NCI-H748 treated with DMSO at 0.1 percent for 48 hours (cell line): ENCODE measurements at places on chromosomes 4 and X.

DNA sequence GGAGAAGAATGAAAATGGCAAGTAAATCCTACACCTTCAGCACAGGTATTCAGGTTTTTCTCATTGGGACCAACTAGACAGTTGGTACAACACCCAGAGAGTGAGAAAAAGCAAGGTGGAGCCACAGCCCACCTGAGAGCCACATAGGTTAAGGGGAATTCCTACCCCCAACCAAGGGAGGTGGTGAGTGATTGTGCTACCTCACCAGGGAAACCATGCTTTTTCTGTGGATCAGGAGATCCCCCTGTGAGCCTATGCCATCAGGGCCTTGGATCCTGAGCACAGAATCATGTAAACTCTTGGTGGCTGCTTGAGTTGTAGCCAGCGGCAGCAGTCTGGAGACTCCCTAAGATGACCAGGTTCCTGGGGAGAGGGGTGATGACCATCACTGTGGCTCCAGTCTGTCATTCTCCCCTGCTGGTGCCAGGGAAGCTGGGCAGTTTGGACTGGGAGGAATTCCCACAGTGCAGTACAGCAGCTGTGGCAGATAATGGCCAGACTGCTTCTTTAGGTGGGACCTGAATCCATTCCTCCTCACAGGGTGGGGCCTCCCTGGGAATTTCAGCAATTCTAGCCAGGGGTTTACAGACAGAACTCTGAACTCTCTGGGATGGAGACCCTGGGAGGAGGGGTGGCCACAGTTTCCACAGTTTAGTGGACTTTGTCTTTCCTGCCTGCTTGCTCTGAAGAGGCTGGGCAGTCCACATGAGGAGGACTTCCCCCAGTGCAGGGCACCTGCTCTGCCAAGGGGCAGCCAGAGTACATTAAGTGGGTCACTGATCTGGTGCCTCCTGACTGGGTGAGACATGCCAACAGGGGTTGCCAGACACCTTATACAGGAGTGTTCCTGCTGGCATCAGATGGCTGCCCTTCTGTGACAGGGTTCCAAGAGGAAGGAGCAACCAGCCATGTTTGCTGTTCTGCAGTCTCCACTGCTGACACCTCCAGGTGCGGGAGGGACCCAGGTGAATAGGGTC lies 43.2 kb downstream of the PARM1 start:
- DNase-seq = no peak

DNA sequence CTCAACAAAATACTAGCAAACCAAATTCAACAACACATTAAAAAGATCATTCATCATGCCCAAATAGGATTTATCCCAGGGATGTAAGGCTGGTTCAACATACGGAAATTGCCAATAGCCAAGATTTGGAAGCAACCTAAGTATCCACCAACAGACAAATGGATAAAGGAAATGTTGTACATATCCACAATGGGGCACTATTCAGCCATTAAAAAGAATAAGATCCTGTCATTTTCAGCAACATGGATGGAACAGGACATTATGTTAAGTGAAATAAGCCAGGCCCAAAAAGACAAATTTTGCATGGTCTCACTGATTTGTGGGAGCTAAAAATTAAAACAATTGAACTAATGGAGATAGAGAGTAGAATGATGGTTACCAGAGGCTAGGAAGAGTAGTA lies 82.0 kb upstream of the FAM241A start:
- no peak for DNase-seq

- no peak for DNase-seq
These were observed 222.1 kb downstream of the TACR3 start for GRCh38 chr4:103497692-103498091.

- DNase-seq = no peak
These were observed 235.1 kb upstream of the CPEB2 start for GRCh38 chr4:14767142-14767541.

- no peak for DNase-seq
These were observed 19.7 kb downstream of the TLR7 start for GRCh38 chrX:12886545-12886944.

GRCh38 chrX:132594129-132594528 lies 105.3 kb upstream of the MBNL3 start:
- DNase-seq = peak; percentile 8

GRCh38 chr4:8393593-8394038 lies 46.9 kb downstream of the ACOX3 start:
- no peak for DNase-seq

DNA sequence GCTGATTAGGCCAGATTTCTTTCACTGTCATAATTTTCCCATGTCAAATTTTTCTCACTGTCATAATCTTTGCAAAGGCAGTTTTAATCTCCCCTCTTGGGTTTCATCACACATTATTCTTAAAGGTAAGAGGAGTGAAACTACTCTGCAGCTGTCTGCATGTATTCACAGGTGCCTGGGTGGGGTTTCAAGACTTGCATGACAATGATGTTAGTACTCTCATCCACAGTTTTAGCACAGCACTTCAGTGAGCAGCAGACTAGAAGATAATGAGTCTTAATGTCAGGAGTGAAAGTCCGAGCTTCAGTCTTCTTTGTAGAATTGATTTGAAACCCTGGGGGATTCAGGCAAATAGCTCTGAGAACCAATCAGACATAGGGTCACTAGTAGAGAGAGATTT lies 182.5 kb upstream of the GALNT7 start:
- no peak for DNase-seq

DNA sequence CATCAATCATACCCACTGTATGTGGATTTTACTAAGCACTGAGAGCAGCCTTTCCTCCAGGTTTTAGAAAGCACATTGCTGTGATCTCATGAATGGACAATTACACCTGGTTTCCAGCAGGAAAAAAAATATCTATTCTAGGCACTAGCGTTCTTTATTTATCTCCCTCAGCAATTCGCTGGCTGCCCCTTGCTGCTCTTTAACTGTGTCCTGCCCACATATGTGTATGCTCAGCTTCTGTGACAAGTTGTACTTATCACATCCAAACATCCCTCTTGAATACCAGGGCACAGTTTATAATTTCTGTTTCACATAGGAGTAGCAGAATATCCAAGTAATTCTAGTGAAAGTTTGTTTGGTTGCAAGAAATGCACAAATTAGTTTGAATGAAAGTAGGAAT lies 146.8 kb downstream of the USP46 start:
- DNase-seq = no peak

DNA sequence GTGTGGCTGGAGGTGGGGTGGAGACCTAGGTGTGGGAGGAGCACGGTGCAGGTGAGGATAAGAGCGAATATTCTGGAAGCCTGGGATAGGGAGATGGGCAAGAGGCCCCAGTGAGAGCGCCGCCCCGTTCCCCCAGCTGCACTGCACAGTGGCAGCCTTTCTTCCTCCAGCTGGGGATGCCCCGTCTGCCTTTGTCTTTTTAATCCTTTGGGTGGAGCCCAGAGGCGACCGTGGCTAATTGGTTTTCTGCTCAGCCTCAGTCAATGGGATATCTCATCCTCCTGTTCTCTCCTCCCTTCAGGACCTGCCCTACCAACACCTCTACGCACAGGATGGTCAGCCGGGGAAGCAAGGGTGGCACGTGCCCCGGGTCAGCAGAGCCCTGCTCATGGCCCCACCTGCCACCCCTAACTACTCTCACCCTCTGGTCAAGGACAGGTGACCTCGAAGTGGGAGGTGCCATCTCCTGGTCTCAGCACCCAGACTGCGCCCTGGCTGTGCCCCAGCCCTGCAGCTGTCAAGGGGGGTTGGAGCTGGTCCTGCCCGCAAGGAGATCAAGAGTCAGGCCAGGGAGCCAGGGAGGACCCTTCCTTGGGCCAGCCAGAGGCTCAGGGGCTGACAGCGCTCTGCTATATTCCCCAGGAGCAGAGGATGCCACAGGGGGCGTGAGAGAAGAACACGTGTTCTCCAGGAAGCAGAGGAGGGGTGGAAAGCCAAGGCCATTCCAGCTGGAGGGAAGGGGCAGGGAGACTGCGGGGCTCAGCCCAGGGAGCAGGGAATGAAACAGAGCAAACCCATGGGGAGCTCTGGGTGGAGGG lies 64.0 kb downstream of the ADRA2C start:
- no peak for DNase-seq

- no peak for DNase-seq
These were observed 225.1 kb upstream of the UGT8 start for GRCh38 chr4:114373508-114373907.

GRCh38 chr4:65046192-65047133 lies 623.8 kb downstream of the EPHA5 start:
- DNase-seq = no peak

- no peak for DNase-seq
These were observed 21.1 kb upstream of the RHOXF1 start for GRCh38 chrX:120136840-120137239.

GRCh38 chr4:110622841-110623717 lies at the start of gene PITX2:
PITX2 (minus strand) TSS chr4:110623077; CDS start chr4:110622460, 617 bp downstream.
- peak; percentile 70 for DNase-seq

DNA sequence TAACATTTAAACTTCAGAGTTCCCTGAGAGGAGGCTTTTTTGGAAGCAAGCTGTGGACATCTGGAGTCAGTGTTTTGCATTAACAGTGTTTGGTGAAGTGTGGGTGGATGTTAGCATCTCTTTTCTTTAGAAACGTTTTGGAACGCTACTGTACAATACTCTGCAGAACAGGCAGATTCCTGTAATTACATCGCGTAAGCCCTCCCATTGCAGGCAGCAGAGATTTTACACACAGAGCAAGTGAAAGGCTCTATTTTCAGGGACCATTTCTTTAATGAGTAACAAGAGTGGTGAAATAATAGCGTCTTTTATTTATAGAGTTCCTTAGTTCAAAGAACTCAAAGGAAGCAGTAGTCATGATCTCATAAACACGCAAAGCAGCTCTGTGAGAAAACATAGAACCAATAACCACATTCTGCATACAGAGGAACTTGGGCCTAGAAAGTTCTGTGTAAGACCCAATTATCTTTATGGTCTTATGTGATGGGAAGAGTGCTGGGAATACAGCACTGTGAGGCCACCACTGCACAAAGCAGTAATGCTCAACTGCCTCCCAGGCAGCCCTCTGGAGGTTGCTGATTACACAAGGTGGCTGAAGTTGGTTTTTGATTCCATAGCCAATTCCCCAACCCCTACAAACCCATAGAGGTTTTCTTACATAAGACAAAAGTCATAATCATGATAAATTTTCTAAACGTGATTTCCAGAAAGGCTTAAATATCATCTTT lies 298.7 kb upstream of the EPHA5 start:
- DNase-seq = no peak

- DNase-seq = no peak
These were observed 62.5 kb downstream of the AFAP1 start for GRCh38 chr4:7877176-7877575.

- DNase-seq = no peak
These were observed 77.4 kb downstream of the ANAPC4 start for GRCh38 chr4:25454476-25454875.

DNA sequence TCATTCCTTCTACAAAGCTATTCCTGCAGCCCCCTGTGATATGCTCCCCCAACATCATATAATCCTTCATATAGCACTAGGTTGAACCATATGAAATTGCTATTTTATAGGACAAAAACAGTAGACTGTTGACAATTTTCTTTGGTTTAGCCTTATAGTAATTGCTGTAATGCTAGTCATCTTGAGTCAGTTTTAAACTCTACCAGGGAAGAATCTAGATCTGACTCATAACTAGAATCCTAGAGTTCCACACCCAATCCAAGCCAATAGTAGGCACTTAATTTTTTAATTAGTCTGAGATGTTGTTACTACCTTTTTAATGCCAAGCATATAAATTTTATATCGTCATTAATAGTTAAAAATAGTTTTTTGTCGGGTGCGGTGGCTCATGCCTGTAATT lies 136.8 kb downstream of the CHRNA9 start:
- DNase-seq = no peak

- no peak for DNase-seq
These were observed 210.1 kb upstream of the LNX1 start for GRCh38 chr4:53801373-53801772.

DNA sequence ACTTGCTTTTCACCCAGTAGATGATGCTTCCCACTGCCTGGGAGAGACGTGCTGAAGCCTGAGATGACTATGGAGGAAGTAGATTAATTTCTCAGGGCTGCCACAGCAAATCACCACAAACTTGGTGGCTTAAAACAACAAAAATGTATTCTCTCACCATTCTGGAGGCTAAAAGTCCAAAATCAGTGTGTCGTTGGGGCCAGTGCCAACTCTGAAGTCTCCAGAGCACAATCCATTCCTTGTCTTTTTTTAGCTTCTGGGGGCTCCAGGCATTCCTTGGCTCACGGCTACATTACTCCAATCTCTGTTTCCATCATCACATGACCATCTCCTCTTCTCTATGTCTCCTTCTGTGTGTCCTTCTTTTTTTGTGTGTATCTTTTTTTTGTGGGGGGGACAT lies 105.8 kb upstream of the C1QTNF7 start:
- no peak for DNase-seq

- no peak for DNase-seq
These were observed 62.1 kb upstream of the XIAP start for GRCh38 chrX:123797543-123798447.

DNA sequence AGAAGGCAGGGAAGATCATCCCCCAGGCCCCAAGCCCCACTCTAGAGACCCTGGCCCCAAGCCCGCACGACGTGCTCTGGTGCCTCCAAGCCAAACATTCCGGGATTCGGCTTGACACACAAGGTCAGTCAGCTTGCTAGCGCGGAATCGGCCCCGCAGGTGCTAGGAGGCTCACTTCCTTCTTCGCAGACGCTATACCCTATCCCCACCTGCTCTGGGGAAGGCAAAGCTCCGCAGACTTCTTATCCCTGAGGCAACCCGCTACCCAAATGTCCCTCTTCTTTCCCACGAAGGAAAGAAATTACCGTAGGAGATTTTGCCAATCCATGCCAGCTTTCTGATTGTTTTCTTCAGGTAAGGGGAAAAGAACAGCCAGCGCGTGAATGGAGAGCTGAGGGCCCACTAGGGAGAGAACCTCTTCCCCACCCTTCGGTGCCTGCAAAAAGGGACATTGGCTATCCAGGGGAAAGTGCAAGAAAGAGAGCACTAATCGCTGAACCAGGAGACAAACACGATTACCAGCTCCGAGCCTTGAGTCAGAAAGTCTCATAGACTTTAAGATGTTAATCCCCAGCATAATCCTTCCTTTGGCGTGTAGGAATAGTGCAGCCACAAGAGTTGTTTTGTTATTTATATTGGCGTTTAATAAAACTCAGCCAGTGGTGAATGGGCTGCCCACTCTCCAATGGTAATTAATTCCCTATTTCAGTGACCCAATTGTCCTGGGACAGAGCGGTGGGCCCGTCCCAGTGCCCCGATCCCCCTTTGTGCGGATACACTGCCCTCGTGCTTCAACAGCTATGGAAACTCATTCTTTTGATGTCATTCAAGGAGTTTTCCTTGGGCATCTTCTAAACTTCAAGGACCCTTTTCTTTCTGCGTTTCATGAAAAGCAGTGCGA lies 5.4 kb upstream of the NEUROG2 start:
- DNase-seq = no peak

DNA sequence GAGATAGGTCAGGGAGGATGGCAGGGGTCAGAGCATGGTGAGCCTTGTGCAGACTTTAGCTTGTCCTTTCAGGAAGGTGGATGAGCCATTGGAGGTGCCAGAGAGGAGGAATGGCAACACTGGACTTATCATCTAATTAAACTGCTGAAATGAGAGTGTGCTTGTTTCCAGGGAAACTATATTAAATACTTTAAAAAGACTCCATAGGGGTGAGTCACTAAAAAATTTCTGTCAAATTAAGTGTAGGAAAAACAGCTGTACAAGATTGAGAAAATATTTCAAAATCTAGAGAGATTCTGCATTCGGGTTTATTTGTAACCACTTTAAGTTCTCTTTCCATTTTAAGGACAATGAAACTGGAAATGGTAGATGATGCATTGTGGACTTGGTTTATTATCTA lies 11.4 kb downstream of the FRAS1 start:
- DNase-seq = no peak
